ENCODE measurements at places on chromosomes 3 and 15.

- peak; percentile 70 for DNase-seq
Observed at GRCh38 chr15:89740137-89740536, 10.9 kb downstream of the MESP1 start.

- no peak for DNase-seq
Observed at GRCh38 chr15:31463521-31464102, 137.0 kb downstream of the KLF13 start.

- DNase-seq = no peak
Observed at GRCh38 chr3:143897576-143898295, 49.5 kb upstream of the SLC9A9 start.

DNA sequence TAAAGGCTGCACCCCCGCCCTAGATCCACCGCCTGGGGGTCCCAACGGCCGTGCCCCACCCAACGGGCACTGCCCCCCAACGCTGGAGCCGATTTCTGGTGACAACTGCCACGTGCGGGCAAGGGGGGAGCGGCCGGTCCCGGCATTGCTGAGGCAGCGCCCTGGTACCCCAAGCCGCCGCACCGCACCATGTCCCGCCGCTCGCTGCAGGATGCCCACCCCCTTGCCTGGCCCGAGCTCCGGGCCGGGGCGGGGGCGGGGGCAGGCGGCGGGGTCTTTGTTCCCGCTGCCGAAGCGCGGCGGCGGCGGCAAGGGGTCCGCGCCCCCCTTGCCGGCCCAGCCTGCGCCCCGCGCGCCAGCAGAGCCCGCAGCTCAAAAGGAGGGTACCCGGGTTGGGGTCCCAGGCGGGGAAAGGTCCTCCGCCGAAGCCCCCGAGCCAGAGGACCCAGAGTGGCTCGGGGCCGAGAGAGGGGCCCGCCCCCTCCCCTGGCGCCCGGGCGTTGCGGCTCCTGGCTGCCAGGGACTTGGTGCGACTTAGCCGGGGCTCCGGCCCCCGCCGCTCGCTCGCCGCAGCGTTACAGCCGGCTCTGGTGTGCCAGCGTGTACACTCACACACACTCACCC lies 678 bp downstream of the SEMA7A start:
- DNase-seq = no peak

- DNase-seq = no peak
Observed at GRCh38 chr15:69673291-69673881, 220.8 kb downstream of the RPLP1 start.

GRCh38 chr15:101445562-101446517 lies 43.7 kb downstream of the PCSK6 start:
- DNase-seq = no peak

GRCh38 chr3:15305359-15305844 lies 27.0 kb downstream of the SH3BP5 start:
- no peak for DNase-seq

DNA sequence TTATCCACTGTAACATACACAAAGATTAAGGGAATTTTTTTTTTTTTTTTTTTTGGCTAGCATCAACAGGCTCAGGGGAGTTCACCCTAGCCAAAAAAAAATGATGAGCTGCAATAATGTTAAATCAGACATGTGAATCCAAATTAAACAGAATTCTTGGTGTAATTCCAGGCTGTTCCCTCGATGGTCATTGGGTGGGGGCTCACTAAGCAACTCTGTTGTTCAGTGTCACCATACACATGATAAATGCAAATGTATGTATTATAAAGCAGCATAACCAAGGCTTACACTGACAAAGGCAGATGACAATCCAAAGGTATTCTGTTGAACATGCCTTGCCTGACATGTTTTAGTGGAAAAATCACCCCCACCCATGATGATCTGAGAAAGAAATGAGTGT lies 29.0 kb downstream of the IL1RAP start:
- DNase-seq = no peak

DNA sequence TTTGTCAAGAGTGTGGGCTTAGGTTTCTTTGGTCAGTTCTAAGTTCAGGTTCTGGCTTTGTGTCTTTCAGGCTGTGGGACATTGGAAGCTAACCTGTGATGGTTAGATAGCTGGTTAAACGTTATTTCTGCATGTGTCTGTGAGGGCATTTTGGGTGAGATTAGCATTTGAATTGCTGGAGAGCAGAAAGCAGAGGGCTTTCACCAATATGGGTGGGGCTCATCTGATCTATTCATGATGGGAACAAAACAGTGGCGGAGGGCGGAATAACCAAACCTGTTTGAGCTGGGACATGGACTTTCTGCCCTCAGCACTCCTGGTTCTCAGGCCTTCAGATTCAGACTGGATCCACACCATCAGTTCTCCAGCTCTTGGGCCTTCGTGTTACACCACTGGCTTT lies 195.4 kb downstream of the KLF13 start:
- DNase-seq = no peak

DNA sequence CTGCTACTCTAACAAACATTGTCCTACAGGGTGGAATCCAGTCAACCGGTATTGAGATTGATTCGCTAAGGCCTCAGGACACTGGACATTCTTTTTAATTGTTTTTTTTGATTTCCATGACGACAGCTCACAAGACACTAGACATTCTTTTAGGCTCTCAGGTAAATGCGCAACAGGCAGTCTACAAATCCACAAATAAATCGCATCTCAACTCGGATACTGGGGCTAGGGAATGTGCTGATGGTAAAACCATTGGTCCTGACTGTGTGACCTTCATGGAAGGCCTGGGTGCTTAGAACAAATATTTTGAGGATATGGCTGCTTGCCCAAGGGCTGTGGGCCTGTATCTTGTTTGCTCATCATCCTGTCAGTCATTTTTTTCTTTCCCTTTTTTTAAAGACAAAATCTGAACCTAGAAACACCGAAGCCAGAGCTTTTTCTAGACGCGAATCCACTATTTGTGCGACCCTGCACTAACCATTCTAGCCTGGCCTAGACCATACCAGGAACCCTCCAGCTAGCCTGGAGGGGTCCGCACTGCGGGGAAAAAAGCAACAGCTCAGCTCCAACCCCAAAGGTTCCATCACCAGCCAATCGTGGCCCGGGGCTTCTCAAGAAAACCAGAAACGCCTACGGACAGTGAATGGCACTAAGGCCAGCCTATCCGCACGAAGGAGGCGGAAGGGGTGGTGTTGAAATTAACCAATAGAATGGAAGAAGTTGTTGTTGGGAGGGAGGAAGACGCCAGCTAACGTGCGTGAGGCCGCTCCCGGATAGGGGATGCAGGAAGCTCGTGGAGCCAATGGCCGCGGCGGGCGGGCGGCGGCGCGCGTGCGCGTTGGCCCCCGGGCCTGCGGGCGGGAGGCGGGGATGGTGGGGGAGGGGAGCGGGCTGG lies 18.1 kb upstream of the CHD2 start:
- DNase-seq = peak; percentile 94

DNA sequence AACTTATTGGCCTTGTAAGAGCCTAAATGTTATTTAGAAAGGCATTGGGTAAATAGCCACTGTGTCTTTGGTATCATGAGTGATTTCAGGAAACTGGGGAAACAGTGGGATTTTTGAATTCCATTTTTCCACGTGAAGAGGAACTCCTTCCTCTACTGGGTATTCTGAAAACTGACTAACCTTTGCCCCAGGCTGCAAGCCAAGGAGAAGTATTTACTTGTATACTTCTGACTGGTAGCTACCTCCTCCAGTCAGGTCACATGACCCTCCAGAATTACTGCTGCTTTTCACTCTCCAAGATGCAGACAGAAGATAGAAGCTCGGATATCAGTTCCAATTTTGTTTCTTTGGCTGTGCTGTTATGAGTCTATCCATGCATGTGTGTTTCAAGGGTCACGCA lies 50.9 kb upstream of the MAP3K13 start:
- DNase-seq = no peak

DNA sequence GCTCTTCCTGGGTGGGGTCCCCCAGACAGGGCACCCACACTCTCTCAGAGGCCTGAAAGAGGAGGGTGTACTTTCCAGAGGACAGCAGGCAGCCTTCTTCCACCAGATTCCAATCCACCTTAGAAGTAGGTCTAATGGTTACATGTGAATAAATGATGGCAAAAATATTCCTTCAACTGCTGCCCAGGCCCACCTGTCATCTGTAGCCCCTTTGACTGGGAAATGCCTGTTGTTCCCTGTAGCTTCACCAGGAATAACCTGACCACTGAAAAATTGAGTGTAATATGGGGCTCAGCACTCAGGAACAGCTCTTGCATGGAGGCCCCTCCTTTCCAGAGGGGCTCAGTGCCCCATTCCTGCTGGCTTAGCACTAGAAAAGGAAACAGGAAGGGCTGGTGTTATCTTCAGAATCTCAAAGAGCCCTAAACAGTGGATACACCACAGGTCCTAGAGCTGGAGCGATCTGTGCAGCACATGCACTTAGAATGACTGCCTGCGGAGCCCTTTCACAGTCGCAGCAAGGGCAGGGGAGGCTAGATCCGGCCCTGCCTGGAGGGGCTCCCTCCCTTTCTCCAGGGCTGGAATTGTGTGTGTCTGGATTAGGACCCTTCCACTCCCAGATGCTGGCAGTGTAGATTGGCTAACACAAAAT lies 32.1 kb downstream of the SLC22A14 start:
- DNase-seq = no peak

DNA sequence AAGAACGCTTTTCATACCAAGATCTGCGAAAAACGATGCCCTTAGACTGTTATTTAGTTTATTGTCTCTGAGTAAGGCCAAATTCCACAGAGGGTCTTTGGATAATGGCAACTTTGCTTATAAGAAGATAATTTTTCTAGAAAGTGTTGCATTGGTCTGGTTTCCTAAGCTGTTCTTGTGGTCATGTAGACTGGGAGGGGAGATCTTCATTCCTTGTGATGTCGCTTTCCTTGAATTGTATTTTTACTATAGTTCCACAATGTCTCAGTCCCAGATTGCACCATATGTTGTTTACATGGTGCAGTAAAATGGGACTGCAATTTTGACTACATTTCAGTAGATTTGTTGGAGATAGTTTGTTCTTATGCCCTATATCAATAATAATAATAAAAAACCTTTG lies 28.8 kb upstream of the ST3GAL6 start:
- no peak for DNase-seq

GRCh38 chr15:43488790-43489189 lies 4.2 kb downstream of the TP53BP1 start:
- DNase-seq = no peak

- no peak for DNase-seq
Observed at GRCh38 chr15:91627473-91628278, 225.8 kb upstream of the SLCO3A1 start.

DNA sequence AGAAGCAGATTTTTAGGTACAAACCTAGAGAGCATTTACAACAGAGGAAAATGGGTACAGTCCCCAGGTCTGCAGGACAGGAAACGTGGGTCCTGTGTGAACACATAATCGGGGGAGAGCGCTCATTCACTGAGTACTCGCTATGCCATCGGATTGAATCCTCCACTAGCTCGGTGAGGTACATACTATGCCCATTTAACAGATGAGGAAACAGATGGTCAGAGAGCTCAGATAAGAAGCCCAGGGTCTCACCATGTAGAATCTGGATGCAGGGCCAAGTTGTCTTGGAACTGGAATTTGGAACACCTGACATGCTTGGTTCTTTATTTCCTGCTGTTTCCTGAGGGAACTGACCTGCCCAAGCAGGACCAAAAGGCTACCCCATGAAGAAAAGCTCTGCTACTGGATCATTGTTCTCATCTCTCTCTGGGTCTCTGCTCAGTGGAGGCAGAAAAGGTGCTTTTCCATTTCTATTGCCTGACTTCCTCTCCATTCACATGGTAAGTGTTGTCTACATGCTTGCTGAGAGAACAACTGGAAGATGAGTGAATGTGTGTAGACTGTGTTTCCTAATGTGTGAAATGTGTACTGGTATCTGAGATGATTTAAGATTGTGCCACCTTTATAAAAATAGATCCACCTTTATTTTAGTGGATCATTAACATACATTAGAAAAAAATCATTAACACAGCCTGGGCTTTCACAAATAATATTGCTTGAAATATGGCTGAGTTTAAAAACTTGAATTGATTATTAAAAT lies 89.1 kb downstream of the TGFBR2 start:
- no peak for DNase-seq

GRCh38 chr15:37625576-37625975 lies 308.9 kb upstream of the TMCO5A start:
- no peak for DNase-seq

- no peak for DNase-seq
Observed at GRCh38 chr3:2920103-2920502, 190.1 kb downstream of the IL5RA start.

GRCh38 chr3:155805204-155805801 lies 775 bp downstream of the C3orf33 start:
- no peak for DNase-seq

GRCh38 chr3:53169045-53169831 lies 8.2 kb downstream of the PRKCD start:
- no peak for DNase-seq

GRCh38 chr3:192639987-192640386 lies 87.4 kb downstream of the FGF12 start:
- DNase-seq = no peak
